AG20443 (cell line): ENCODE measurements at places on chromosomes 2 and 18.
A peak's percentile ranks its signal among the peaks of the same experiment; 100 is the strongest.

GRCh38 chr2:235747786-235748091, 253.9 kb downstream of the AGAP1 start:
- peak; percentile 25 for DNase-seq

- peak; percentile 63 for DNase-seq
These were observed 157.8 kb downstream of the CYRIA start for GRCh38 chr2:16507655-16508489.

DNA sequence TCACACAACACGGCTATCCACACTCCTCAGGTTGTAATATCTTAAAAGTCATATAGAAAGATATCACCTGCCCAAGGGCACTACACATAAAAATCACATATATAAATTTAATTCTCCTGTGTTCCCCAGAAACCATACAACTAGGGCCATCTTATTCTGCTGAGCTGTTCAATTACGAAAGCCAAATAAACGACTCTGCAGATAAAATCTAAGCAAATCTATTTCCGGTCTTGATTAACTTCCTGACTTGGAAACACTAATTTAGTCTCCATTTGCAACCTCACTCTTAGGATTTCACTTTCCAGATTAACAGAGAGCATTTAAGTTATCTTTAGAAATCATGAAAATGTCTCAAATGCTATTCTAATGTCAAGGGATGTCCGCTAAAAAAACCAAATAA, 23.9 kb upstream of the STK17B start:
- DNase-seq = no peak

GRCh38 chr2:71469403-71470398, 16.3 kb downstream of the DYSF start:
- DNase-seq = no peak

DNA sequence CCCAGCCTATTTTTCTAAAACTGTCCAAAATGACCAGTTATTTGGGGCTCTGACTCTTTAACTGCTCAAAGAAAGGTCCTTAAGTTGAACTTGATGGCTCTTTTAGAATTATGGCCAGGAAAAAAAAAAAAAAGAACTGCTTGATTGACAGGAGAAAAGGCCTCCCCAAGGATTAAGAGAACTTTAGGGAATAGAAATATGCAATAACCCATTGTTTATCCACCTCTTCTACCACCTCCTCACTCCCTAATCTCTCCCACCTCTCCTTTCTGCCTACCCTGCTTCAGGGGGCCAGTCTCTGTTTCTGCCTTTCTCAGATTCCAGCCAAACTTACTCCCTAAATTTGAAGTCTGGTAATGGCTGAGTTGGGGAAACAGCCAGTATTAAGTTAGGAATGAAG, 5.7 kb upstream of the STRN start:
- no peak for DNase-seq

DNA sequence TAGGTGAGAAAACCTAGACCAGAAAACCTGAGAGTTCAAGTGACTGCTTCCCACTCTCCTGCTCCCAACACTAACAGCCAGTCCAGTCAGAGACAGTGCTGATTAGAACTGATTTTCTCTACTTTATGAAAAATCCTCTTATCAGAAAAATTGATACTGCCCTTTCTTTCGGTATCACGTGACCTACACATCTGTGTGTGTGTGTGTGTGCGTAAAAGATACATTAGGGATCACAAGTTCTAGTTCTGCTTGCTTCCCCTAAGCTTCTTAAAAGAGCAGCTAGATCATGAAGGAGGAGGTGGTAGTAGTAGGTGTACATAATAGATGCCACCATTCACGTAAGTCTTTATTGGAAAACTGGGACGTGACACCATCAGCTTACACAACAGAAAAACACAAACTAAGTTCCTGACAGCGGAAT, 1.5 kb downstream of the ARL5A start:
- DNase-seq = no peak

GRCh38 chr2:120589771-120590608, 145.7 kb upstream of the GLI2 start:
- no peak for DNase-seq
